ENCODE measurements at places on chromosomes 13 and 19.

- no peak for DNase-seq
These were observed 7.8 kb downstream of the MKNK2 start for GRCh38 chr19:2043251-2043641.

DNA sequence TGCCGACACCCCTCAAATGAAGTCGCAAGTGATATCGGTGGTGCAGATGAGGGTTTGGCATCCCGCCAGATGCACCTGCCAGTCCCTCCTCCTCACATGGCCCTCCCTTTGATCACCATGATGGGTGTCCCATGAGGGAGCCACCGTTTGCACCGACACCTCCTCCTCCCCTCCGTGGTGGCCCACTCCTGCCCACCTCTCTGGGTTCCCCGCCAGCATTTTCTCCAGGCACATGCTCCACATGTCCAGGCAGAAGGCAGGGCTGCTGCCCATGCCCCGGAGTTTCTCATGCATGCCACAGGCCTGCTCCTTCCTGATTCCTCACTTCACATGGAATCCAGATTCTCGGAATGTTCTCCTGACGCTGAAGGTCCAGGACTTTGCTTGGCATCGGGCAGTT lies 49.3 kb downstream of the COL4A2 start:
- DNase-seq, result no peak

DNA sequence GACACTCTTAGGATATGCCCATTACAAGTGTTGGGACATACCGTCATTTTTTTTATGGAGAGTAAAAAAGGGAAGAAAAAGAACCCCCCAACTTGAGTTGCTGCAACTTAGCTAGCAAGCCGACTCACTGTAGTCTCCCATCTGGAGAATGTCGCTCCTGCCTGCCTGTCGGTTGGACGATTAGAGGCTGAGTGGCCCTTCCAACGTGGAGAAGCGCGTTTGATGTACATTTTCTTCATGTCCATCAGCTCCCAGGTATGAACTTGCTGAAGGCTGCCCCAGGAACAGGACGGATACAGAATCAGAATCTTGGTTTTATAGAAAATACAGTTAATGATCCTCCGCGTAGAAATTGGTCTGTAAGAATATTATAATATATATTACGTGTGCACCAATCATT lies 189.0 kb upstream of the SOX1 start:
- no peak for DNase-seq

DNA sequence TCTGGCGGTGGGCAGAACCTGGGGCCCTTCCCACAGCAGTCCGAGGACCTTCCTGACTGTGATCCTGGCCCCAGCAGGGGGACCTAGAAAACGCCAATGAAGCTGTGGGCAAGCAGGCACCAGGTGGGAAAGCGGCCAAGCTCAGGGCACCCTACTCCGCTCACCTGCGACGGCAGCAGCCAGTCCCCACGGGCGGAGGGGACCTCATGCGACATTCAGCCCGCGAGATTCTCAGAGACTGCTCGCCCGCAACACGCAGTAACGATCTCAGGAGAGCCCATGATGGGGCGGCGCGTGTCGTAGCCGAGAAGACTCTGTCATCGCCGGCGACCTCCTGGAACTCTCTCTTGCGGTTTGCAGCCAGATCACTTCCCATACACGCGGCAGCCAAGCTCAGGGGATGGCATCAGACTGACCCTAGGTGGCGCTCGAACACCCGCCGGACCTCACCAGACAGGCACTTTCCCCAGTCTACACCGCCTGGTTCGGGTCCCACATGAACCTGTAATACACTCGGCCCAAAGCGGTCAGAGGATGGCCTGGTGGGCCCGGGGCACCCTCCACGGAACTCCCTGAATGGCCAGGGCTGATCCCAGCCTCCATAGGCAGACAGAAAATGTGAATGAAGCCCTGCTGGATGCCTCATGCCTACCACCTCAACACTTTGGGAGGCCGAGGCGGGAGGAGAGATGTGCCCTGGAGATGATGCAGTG lies 26.5 kb downstream of the MAN2B1 start:
- DNase-seq, result peak; percentile 49

DNA sequence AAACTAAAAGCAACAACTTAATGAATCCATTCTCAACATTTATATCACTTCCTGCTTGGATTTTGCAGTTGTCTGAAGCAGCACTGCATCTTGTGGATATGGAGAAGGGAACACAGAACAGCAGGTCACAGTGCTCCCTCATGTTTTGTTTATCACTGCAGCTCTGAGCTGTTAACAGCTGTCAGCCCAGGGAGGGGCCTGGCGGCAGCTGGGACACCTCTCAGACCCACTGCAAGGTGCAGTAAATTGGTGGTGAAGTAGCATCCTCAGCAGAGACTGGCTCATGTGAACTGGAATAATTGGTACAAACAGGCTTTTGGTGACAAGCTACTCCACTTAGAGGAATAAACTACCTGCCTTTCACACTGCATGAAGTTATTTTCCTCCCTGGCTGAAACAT lies 170.4 kb downstream of the LIG4 start:
- no peak for DNase-seq

GRCh38 chr13:99404005-99404755 lies 97.0 kb upstream of the GPR183 start:
- DNase-seq, result no peak

Data from activated gamma-delta T cell (primary cell).